NT2/D1 (cell line): ENCODE measurements at places on chromosomes 1 and 21.

GRCh38 chr1:109255097-109255651 lies 5.8 kb downstream of the CELSR2 start:
- no peak for DNase-seq

DNA sequence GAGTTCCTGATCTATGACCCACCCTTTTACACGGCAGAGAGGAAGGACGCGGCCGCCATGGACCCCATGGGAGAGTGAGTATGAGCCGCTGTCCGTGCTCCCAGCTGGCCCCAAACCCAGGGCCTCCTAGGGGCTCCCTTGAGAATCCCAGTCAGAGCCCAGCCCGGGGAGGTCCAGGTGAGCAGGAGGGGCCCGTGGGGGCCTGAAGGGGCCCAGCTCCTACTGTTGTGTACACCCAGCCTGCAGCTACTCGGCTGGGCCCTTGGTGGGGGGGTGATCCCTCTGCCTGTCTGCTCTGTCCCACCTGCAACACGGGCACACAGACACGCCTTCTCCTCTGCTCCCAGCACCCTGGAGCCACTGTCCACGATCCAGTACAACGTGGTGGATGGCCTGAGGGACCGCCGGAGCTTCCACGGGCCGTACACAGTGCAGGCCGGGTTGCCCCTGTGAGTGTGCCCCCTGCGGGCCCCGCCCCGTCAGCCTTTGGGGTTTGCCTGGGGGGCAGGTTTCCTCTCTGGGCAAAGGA lies 28.6 kb upstream of the LRRC3 start:
- DNase-seq, result no peak

DNA sequence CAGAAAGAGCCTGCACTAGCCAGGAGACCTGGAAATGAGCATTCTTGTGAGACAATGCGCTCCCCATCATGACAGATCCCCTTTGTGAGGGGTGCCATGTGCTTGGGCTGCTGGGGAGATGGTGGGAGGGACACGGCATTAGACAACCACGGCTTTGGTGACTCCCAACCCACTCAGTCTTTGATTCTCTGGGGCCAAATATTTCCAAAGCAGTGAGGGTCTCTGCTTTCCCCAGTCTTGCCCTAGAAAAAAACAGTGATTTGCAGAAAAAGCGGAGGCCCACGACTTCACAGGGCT lies 10.2 kb downstream of the SLC45A3 start:
- DNase-seq, result no peak

- no peak for DNase-seq
These were observed 119.2 kb upstream of the BARHL2 start for GRCh38 chr1:90836345-90836679.

- peak; percentile 93 for DNase-seq
These were observed 738.5 kb upstream of the CHRM3 start for GRCh38 chr1:238647877-238648276.

DNA sequence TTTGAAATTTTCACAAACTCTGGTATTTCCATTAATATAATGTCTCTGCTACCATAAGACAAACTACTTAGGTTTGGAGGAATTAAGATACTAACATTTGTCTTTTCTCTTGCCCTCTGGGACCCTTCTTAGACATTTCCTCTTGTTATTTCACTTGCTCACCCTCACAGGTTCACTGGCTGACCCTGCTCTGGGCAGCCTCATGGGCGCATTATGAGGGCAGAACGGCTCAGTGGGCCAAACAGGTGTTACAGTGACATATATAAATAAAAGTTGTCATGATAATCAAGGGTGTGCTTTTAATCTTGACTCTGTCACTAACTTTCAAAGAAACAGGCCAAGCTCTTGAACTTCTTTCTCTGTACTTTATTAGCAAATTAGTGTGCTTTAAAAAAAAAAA lies 46.5 kb downstream of the ZNHIT6 start:
- DNase-seq, result no peak

DNA sequence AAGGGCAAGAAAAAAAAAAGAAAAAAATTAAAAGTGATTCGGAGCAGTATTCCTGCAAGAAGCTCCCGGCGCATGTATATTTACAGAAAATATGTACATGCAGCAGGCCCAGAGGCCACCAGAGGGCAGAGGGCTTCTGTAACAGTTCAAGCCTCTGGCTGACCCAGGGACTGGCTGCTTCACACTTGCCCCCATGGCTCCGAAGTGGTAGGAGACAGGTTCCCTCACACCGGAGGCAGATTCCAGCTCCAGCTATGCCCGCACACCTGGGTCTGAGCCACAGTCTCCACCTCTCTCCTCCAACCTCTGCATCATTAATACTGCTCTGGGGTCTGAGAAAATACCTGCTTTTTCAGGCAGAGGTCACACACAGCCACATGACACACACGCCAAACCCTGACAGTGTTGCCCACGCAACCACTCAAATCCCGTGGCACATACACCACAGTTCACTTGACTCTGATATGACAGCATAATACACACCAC lies 2.2 kb upstream of the ARHGAP30 start:
- DNase-seq, result peak; percentile 49

DNA sequence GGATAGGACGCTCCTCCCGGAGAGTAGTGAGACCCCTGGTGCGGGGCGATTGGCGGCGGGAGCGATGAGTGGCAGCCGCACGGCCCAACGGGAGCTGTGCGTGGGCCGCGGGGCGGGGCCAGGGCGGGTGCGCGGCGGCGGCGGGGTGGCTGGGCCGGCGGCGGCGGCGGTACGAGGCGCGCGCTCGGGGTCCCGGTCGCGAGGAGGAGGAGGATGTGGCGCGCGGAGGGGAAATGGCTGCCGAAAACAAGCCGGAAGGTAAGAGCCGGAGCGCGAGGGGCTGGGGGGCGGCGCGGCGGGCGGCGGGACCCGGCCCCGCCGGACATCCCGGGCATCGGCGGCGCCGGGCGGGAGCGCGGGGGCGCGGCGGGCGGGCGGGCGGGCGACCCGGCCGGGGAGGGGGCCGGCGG lies at the start of gene CAMTA1:
Gene CAMTA1, plus strand, starts transcription at position 137 of the 410 bp plus-strand sequence. Its CDS starts 77 bp downstream, at position 214.
- DNase-seq, result no peak

DNA sequence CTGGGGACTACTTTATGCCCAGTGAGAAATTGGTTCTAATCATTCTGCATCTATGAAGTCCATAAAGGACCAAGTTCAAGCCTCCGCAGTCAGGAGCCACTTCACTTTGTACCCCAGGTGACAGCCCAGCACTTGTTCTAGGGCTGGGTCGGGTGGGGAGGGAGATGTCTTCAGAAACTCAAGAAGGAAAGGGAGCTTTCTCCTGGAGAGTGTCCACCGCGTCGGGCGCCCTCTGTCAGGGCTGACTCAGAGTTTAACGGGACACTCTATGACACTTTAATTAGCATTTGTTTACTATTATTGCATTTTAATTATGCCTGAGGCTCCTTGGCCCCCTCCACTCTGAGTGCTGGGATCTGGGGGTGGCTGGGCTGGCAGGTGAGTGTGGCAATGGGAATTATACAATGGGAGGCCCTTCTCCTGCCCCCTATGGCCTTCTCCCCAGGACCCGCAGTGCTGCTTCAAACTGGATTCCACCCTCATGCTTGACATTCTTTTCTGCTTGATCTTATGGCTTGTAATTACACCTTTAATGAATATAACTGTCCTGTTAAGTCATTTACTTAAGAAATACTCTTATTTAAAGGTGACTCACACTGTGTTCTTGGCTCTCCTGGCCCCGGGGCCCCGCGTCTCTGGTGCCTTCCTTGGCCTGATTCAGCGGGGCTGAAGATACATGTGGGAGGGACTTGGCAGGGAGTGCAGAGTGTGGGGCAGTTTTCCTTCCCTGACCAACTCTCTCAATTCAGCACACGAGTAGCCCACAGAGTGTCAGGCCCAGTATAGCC lies 136.6 kb downstream of the PLXNA2 start:
- no peak for DNase-seq

DNA sequence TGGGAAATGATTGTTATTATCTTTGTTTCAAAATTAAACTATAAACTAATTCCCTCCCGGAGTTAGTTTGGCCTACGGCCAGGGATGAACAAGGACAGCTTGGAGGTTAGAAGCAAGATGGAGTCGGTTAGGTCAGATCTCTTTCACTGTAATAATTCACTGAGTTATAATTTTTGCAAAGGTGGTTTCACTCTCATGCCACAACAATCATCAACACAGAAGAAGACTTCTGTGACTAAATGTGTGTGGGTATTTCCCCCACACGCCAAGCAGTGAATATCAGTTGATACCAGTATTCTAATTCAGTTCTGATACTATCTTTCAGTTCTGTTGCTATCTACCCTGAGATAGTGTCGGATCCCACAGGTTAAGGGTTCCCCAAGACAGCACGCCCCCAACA lies 215.1 kb downstream of the S1PR1 start:
- DNase-seq, result no peak

DNA sequence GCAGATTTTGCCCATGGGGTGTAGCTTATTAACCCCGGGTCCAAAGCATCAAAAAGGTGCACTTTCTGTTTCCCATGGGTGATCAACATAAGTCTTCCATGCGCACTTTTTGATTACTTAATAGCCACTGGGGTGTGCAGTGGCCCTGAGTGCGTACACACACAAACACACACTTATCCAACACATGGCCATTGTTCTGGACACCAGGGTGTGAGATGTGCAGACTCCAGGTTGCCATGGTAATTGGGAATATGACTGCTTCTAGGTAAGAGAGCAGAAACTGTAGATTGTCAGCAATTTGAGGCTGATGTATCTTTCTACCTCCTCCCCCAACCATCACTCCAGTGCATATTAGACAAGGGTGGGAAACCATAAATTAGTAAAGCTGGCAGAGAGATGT lies 68.8 kb downstream of the MAB21L3 start:
- DNase-seq, result no peak

DNA sequence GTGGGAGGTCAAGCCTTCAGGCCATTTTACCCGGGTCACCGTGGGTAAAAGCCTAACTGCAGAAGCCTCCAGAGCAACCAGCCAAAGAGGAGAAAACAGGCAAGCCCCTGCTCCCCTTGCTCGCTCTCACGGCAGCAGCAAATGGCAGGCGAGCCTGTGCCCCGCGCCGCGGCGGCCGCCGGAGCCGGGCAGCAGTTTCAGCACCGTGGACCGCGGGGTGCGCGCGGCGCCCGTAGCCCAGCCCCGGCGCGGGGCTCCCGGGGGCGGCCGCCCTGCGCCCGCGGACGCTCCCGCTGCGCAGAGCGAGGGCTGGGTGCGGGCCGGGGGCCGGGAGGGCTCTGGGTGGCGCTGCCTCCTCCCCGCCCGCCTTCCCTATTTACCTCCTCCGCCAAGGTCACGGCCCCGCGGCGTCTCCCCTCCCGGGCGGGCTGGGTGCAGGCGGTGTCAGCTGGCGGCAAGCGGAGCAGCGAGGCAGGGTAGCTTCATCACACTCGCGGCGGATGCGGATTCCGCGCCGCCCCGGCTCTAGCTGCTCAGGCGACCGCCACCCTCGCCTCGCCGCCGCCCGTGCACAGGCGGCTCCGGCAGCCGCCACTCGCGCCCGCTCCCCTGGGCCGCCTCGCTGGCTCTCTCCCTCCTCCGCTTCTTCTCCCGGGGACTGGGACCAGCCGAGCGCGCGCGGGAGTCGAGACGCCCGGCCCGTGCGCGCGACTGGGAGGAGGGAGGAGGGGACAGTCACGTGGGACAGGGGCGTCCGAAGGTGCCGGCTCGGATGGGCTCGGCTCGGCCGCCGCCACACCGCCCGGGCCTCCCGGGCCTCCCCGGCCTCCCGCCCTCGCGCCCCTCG lies at the start of gene RGS7:
Gene RGS7, minus strand, starts transcription at position 687 of the 847 bp plus-strand sequence.
- peak; percentile 43 for DNase-seq

GRCh38 chr1:33097137-33097611 lies 16.2 kb downstream of the AZIN2 start:
- no peak for DNase-seq

- no peak for DNase-seq
These were observed 78.9 kb upstream of the DMRTA2 start for GRCh38 chr1:50502147-50502546.
